ENCODE measurements at places on chromosomes 3 and 15.

- no peak for DNase-seq
These were observed 10.8 kb downstream of the PLD1 start for GRCh38 chr3:171799501-171799900.

- DNase-seq = no peak
These were observed 597.2 kb upstream of the ADAMTS9 start for GRCh38 chr3:65284961-65285360.

- DNase-seq = no peak
These were observed 36.9 kb upstream of the FSIP1 start for GRCh38 chr15:39819533-39819932.

- DNase-seq = peak; percentile 71
These were observed 61.3 kb downstream of the VGLL4 start for GRCh38 chr3:11582191-11582968.

GRCh38 chr3:142216321-142216720 is 9.1 kb downstream of the GK5 start:
- DNase-seq = no peak

GRCh38 chr3:22231061-22231460 is 480.1 kb upstream of the ZNF385D start:
- DNase-seq = no peak

GRCh38 chr15:98772895-98773294 is 124.6 kb downstream of the IGF1R start:
- DNase-seq = no peak

DNA sequence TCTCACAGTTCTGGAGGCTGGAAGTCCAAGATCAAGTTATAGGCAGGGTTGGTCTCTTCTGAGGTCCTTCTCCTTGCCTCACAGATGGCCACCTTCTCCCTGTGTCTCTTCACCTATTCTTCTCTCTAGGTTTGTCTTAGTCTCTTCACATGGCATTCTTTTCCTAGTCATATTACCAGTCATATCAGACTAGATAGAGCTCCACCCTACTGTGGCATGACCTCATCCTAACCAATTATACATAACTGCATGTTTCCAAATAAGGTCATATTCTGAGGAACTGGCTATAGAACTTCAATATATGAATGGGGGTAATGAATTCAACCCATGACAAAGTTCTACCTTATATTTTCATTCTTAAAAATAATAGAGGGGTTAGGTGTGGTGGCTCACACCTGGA is 196.4 kb upstream of the UBE3A start:
- DNase-seq = no peak

- no peak for DNase-seq
These were observed 2.1 kb downstream of the EPHB1 start for GRCh38 chr3:134797057-134797740.

- no peak for DNase-seq
These were observed 27.6 kb upstream of the RAB7A start for GRCh38 chr3:128698211-128699047.

DNA sequence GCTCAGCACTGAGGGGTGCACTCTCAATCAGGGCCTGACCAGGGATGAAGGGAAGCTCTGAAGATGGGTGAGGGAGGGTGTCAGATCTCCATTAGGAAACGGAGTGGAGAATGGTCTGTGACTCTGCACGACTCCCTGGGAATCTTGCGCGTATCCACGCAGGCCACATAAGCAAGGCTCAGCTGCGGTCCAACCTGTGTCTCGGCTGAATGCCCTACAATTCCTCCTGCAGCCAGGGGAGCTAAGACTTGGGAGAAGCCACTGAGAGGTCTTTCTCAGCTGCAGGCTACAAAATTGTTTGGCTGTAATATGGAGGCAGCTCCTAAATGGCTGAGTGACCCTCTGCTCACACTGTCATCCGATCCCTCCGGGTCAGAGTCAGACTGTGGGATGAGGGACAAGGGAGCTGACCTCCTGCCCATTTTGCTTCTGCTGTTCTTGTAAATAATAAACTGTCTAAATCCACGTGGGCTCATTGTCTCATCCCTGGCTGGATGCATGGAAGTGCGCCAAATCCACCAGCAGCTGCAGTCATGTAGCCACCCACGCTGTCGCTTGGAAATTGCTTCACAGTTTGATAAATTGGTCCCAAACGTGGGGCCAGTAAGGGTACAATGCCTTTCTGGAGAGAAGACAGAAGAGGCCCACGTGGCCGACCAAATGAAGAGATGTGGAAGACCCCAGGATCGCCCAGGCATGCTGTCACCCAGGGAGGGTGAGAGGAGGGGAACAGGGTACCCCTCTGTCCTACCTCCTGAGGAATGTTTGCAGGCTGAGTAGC is 30.5 kb downstream of the ALS2CL start:
- peak; percentile 36 for DNase-seq

DNA sequence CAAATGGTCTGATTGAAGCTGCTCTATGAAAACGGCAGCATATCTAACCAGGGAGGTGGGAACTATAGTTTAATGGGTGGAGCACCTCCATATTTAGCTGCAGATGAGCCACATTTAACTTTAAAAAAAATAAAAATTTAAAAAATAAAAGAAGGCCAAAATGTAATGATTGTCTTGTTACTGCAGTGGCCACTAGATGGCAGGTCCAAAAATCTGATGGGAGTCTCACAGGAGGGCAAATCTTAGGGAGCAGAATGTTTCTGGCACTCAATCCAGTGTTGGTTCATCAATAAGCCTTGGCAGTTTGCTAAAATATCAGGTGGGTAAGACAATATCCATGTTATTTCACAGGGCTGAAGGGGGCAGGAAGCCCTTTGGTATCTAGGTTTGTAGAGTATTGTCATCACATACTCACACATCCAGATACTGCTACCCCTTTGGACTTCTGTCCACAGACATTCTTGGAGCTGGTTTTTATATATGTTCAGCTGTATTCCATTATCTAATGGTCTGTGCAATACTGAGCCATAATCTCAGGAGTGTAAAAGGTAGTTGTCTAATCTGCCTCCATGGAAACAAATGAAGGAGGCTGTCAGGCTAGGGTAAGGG is 233.3 kb downstream of the TIGIT start:
- DNase-seq = no peak

DNA sequence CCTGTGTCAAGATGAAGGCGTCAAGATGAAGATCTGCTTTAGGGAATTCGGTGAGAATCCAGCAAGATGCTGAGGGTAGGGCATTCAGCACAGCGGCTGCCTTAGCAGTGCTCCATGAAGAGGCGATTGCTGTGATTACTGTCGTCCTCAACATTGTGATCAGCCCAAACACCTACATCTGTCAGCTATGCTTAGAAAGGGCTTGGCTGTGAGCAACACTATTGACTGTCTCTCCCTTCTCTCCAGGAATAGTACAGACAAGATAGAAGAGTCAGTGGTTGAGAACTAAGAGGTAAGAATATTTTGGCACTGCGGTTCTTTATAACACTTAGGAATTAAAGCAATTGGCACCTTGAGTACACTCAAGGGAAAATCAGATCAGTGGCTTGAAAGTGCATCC is 91.3 kb downstream of the THBS1 start:
- DNase-seq = no peak

DNA sequence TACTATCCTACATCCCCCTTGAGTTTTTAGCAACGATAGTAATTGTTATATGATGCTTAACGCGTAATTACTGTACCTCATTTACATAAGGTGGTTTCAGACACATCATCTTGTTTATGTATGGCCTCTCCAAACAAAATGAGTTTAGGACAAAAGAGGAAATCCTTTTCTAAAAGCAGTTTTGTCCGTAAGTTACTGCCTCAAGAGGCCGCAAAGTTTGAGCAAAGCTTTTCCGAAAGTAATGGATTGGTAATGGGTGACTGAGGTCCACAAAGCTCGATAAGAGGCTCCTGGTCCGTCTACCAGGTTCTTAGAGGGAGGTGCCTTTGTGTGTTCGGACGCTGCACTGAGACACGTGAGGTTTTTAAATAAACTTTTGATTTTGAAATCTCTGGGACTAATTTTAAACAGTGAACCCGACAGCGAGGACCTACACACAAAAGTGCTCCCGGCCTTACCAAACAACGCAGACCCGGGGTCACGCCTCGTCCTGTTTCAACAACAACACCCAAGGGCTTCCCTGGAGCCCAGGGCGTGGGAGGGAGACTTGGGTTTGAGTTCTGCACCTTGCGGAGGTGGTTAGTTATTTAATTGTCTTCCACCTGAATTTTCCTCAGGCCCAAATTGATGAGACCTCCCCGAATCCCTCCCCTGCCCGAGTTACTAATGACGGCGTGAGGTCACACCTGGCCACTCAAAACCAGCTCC is 456 bp upstream of the C15orf61 start:
- no peak for DNase-seq

DNA sequence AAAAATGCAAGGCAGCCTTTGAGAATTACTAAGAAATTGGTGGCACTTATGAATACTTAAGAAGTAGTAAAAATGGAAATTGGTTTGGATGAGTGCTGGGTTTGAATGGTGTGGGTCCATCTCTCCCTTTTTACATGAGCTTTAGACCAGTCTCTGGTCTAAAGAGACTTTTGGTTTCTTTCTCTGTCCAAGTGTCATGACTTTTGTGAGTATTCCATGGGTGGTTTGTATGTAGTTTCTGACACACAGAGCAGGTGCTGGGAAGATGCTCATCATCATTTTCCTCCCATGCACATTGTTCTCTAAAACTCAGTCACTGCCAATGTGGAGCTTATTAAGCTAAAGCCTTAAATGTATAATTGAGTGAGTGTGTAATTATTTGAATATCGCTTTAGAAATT is 63.5 kb downstream of the KAT2B start:
- no peak for DNase-seq

DNA sequence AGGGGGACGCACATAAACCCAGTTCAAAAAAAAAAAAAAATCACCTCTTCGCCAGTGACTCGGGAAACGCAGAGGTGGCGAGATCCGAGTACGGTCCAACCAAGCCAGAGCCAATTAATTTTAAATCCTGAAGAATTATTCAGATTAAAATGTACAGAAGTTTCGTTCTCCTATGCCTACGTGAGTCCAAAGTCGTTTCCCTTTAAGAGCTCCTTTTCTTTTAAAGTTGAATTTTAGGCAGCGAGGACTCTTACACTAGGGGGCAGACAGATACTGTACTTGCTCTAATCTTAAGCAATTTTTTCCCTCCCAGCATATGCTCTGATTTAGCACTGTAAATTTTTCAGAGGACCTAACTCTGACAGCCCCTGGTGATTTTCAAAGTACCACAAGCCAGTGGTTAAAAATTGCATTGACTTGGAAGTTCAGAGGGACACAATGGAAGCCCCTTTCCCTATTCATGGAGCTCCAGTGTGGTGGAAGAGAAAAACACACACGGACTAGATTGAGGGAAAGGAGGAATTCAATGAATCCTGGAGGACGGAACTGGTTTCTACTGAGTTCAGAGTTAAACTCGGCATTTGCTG is 3.3 kb upstream of the NR2F2 start:
- DNase-seq = peak; percentile 70

DNA sequence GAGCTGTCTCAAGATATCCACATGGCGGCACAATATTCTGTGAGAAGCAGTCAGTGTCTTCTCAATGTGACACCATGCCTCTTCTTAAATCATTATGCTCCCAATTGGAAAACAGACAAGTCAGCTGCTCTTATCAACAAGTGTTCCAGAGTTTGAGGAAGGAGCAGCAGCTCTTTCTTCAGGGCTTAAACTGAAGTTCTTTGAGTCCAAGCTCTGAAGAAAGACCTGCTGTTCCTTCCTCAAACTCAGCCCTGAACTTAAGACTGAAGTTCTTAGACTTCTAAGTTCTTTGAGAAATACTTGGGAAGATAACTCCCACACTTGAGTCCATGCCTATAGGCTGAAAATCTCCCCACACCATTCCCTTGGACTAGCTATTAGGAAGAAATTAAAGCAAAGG is 43.4 kb downstream of the NPTN start:
- no peak for DNase-seq

GRCh38 chr3:110815008-110815583 is 256.5 kb upstream of the NECTIN3 start:
- DNase-seq = peak; percentile 29

GRCh38 chr15:52737720-52738119 is 52.4 kb downstream of the ONECUT1 start:
- DNase-seq = no peak

- DNase-seq = no peak
These were observed 749 bp downstream of the ITGA11 start for GRCh38 chr15:68431037-68431791.

GRCh38 chr15:100923902-100924301 is 4.7 kb downstream of the LRRK1 start:
- no peak for DNase-seq

DNA sequence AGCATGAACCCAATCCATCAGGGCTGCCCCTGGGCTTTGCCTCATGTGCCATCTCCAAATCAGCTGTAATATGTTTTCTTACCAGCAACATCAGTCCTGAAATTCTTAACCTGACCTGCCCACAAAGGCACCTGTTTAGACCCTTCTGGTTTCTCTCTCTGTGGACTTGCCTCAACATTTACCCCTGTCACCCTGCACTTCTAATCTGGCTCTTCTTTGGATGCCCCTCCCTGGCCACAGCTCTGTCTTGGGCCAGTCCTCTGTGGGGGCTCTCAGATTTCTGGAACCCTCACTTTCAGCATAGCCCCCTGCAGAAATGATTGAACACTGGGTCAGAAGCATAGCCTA is 168.7 kb upstream of the STAC start:
- DNase-seq = no peak

DNA sequence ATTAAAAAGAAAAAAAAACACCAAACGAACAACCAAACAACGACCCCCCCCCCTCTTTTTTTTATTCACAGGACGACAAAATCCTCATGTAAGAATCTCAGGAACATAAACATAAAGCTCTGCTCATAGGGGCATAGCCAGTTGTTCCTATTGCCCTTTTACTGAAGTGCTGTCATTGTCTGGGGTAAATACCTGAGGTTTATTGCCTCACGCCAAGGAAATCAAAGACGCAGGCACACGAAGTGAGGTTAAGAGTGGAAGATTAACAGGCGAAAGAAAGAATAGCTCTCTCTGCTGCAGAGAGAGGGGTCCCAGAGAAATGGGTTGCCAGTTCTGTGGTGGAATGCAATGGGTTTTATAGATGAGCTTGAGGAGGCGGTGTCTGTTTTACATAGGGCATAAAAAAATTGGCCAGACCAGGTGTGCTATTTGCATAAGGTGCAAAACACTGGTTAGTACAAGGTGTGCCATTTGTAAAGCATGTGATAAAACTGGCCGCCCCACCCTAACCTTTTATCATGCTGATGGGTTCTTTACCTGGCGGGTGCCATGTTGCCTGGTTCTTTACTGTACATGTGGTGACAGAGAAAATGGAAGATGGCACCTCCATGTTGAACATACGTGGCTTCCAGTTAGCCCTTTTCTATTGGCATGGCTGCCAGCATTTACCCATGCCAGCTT is 257.6 kb upstream of the ZPLD1 start:
- DNase-seq = no peak

DNA sequence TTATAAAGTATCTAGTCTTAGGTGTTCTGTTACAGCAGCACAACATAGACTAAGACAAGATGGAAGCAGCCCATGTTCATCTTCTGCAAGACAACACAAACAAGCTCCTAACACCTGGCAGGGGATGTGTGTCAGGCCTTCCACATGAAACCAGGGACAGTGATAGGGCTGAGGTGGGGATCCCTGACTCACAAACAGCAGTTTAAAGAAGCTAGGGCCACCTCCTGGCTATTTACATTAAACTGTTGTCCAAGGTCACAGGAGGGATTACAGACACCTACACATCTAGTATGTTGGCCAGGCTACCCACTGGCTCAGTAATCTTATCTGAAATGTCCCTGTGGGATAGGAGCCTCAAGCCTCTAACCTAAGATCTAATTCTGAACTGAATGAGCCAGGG is 211.3 kb downstream of the MINAR1 start:
- DNase-seq = no peak

Measured in GM04504 (cell line).